ENCODE measurements at places on chromosomes 3 and 15.

- DNase-seq: peak; percentile 3
Measured at GRCh38 chr15:88467935-88468528, 524 bp downstream of the MRPS11 start.

GRCh38 chr3:16665282-16665741 lies 60.1 kb upstream of the DAZL start:
- DNase-seq: no peak

DNA sequence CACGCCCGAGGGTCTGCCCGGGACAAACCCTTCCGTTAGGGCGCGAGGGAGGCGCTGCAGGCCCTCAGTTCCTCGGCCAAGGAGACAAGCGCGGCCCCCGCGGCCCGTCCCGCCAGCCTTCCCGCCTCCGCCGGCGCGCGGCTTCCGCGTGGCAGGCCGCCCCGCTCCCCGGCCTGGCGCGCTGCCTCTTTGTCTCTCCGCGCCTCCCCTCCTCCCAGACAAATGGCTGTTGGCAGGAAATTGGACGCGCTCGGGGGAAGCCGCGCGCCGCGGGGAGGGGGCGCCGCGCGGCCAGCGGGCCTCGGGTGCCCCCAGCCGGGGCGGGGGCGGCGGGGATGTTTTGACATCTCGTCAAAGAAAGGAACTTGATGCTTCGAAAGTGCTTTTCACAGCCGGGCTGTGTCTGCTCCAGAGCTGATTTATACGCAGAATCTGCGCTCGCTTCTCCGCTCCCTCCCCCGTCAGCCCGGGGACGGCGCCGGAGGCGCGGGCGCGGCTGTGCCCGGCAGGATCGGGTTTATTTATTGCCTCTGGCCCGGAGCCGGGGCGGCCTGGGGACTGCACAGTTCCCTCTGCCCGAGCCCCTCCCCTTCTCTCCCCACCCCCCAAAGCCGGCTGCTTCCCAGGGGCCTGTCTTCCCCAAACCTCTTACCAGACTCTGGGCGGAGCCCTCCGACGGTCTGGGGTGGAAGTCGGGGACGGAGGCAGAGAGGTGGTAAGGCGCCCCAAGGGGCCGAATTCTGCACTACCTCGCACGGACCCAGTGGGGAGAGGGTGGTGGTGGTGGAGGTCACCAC lies 20.7 kb downstream of the SHF start:
- peak; percentile 73 for DNase-seq

- no peak for DNase-seq
Measured at GRCh38 chr3:13427662-13428603, 7.8 kb upstream of the NUP210 start.

- DNase-seq: no peak
Measured at GRCh38 chr15:83158393-83158792, 49.2 kb downstream of the HDGFL3 start.

- no peak for DNase-seq
Measured at GRCh38 chr3:7205962-7206361, 345.0 kb downstream of the GRM7 start.

- DNase-seq: no peak
Measured at GRCh38 chr3:155664925-155665695, 79.8 kb downstream of the PLCH1 start.

- no peak for DNase-seq
Measured at GRCh38 chr3:72041511-72041910, 256.6 kb upstream of the PROK2 start.

- no peak for DNase-seq
Measured at GRCh38 chr3:173970281-173970680, 572.7 kb downstream of the NLGN1 start.

GRCh38 chr15:47908950-47909670 lies 191.8 kb downstream of the SEMA6D start:
- DNase-seq: no peak

DNA sequence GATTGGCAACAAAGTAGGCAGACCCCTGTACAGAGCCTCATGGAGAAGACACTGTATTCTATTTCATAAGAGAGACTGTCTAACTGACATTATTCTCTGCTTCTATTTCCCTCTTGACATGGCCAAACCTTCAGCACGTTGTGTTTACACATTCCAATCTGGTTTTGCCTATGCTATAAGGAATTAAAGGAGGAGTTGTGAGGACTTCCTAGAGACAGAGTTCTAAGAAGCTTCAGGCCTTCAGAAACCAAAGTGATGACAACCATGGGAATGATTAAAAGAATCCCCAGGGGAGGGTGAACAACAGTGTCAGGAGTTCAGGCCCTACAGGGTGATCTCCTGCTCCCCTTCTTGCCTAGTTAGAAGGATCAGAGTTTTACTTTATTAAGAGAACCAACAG lies 44.9 kb upstream of the CAPN7 start:
- no peak for DNase-seq

GRCh38 chr15:54298396-54298795 lies 320.2 kb downstream of the UNC13C start:
- DNase-seq: no peak

- no peak for DNase-seq
Measured at GRCh38 chr15:68525815-68526214, 53.0 kb upstream of the CORO2B start.

DNA sequence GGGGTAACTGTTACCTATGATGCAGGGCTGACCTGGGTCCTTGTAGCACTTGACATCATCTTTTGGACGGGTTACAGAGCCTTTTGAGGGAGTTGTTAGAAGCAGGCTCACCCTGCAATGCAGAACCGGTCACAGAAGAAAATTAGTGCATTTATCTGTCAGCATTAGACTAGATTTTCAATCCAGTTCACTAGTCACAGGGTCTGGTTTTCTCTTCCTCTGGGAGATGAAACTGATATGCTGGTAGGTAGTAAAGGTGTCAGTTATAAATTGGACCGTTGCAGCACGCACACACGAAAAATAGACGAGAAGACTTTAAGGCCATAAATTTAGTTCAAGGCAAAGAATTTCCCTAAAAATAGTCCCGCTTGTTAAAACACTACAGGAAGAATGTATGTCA lies 532.3 kb upstream of the ATP11B start:
- no peak for DNase-seq

GRCh38 chr15:50176869-50177268 lies 5.1 kb upstream of the SLC27A2 start:
- DNase-seq: no peak

GRCh38 chr15:58182460-58183163 lies 44.4 kb downstream of the AQP9 start:
- DNase-seq: no peak

- no peak for DNase-seq
Measured at GRCh38 chr15:39139431-39140059, 441.3 kb upstream of the THBS1 start.

DNA sequence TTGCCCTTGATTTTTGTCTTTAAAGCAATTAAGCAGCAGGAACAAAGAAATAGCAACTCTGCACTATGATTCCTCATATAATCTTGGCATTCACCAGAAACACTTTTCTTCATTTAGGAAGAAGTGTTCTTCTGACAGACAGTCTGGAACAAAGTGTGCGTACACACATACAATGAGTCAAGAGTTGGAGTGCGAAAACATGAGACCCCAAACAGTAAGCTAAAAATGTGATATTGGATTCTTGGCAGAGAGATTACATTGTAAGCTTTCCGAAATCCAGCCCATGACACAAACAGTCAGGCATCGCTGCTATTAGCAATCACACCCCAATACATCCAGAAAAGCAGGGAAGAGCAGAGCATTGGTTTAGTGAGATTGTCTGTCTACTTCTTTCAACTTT lies 306.7 kb upstream of the TBC1D5 start:
- no peak for DNase-seq

GRCh38 chr3:52715714-52716305 lies 9.9 kb downstream of the SPCS1 start:
- DNase-seq: no peak

DNA sequence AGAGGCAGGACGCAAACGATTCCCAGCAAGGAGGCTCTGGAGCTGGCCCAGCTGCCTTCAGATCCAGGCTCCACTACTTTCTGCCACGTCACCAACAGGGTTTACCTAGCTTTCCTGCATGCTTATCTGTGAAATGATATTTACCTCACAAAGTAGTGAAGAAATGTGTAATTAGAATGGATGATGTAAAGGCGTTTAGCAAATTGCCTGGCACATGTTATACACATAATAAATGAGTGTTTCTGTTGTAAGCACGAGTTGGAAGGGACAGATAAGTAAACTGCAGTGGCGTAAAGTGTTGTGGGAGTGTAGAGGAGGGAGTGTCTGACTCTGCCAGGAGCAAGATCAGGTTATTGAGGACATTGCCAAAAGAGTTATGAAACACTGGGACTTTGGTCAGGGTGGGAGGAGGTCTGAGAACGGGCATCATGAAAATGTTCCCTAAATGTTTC lies 3.5 kb upstream of the CHAC1 start:
- no peak for DNase-seq

GRCh38 chr3:36647423-36647853 lies 116.9 kb downstream of the DCLK3 start:
- DNase-seq: no peak

- no peak for DNase-seq
Measured at GRCh38 chr15:67109141-67110034, 44.0 kb downstream of the SMAD3 start.

DNA sequence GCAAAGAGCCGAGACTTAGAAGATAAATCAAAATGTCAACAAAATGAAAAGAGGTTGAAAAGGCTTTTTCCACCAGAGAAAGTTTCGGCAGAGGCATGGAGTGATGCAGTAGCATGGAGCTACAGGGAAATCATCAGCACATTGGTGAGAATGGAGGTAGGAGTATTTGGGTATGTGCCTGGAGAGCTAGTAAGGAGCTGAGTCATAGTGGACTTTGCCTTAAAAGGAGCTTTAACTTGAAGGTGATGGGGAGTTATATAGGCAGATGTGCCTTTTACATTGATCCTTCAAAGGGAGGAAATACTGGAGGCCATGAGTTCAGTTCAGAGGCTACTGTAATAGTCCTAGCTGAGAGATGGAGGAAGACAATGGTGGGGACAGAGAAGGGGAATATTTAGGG lies 44.3 kb downstream of the IL5RA start:
- DNase-seq: no peak

DNA sequence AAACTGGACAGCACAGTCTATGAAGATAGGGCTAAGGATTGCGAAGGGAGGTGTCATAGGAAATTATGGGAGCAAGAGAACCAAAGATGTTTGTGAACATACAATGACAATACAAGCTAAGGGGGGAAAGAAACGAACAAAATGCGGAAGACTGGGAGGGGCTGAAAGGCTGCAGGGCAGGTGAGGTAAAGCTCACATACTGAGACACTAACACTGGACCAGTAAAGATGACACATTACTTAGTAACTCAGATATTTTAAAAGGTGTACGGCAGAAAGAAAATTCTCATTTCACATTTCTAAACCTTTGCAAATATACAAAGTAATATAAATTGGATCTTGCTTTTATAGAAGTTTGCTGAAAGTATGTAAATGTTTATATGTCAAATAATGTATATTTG lies 10.1 kb downstream of the CLDND1 start:
- no peak for DNase-seq

- no peak for DNase-seq
Measured at GRCh38 chr15:64029110-64029509, 17.2 kb downstream of the DAPK2 start.

GRCh38 chr3:115836944-115837343 lies 213.6 kb downstream of the GAP43 start:
- no peak for DNase-seq

DNA sequence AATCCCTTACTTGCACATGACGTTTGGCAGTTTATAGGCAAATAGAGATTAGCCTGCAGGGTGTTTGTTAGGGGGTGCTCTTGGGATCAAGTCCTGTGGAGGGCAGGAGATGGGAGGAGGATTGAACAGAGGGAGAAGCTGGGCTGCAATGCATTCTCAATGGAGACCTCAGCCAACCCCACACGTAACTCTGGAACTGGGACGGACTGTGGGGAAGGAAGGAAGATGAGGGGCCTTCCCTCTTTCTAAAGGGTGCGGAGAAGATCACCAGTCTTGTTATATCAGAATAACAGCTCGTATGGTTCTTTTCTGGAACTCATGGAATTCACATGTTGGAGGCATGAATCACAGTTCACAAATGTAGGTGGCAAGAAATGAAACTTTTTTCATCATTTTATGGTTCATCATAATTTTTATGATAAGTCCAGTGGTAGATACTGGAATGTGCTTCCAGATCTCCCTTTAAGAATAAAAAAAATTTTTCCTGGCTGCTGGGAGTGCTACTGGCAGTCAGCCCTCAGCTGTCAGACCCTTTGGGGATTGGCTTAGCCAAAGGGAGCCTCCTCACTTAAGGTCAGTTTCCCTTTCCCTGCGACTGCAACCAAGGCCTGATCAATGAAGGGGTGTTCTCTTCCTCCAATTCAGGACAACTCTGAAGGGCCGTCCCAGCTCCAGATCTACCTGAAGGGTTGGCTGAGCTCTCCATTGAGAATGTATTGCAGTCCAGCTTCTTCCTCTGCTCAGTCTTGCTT lies 20.5 kb upstream of the LYZL4 start:
- DNase-seq: no peak

- no peak for DNase-seq
Measured at GRCh38 chr3:11558918-11559815, 84.5 kb downstream of the VGLL4 start.

- DNase-seq: no peak
Measured at GRCh38 chr3:18405141-18405540, 20.0 kb downstream of the SATB1 start.
